ENCODE measurements at places on chromosomes 4 and X.

GRCh38 chr4:101239665-101240064 lies 107.7 kb downstream of the PPP3CA start:
- ATAC-seq, result no peak

DNA sequence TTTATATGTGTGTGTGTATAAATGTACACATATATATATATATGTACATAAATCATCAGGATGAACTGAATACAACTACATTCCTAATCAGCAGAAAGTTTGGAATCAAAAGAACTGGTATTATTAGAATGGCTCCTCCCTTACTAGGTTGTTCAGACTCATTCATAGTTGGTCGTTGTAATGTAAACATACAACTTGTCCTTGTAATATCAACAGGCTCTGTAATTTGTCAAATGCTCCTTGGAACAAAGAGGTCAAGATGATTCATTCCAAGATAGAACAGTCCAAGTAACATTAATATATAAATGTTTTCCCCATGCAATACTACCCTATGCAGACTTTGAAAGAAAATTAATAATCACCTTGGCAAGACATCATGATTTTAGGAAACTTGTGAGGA lies 351.4 kb upstream of the SMIM31 start:
- no peak for ATAC-seq

- ATAC-seq, result no peak
Observed at GRCh38 chr4:145341381-145341780, 140.3 kb upstream of the SMAD1 start.

GRCh38 chr4:146338512-146338911 lies 124.2 kb downstream of the REELD1 start:
- no peak for ATAC-seq

- no peak for ATAC-seq
Observed at GRCh38 chr4:121958777-121959176, 6.9 kb upstream of the TRPC3 start.

DNA sequence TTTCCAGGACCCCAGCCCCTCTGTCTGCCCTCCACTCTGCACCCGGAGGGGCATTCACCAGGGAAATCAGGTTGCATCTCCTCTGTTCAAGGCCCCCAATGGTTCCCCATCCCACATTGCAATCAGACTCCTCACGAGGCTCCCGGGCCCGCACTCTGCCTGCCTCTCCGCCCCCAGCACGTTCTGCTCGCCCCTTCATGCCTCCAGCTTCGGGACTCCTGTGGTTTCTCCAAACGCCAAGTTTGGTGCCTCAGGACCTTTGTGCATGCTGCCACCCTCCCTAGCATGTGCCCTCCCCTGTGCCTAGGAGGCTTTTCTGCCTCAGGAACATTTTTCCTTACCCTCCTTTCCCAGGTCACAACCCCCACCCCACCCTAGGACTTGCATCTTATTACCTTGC lies 183.6 kb upstream of the PSAPL1 start:
- no peak for ATAC-seq

DNA sequence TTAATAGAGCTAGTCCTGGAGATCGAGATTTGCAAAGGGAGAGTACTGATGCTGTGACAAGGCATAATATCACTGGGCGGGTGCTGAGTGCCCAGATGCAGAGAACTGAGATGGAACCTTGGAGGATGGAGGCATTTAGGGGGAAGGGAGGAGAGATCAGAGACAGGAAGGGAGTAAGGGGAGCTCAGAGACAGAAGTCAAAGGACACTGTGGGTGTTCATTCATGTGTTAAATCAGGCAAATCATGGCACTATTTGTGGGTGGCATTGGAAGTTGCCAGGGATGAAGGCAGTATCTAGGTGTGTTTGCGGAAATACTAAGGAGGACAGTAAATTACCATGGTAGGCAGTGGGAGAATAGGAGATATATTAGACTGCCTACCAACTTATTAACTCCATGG lies 135.0 kb downstream of the RBM46 start:
- ATAC-seq, result no peak

- no peak for ATAC-seq
Observed at GRCh38 chr4:67996127-67996526, 32.8 kb upstream of the TMPRSS11A start.

DNA sequence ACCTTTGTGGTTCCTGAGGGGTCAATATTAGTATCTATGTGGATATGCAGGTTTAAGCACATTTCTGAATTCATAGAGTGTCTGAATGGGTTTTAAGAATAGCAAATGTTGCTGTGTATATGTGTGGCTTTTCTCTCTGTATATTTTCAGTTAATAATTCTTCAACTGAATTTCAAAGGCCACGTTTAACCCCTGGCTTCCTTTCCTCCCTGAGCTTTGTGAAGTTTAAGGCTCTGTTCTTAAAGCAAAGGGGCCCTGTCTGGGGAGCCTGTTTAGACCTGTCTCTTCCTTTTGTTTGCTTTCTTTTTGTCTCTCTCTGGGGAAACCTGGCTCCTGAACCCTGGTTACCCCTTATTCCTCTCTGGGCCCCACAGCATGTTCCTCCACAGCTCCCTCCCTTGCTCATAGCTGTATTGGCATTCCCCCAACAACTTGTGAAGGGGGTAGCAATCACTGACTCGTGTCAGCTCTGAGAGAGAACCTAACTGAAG lies 139.1 kb downstream of the COL4A6 start:
- no peak for ATAC-seq

- ATAC-seq, result peak; percentile 28
Observed at GRCh38 chr4:54657551-54658251, at the start of gene KIT. Gene KIT (plus strand): TSS chr4:54657957. CDS start chr4:54658015, 58 bp downstream.

- ATAC-seq, result no peak
Observed at GRCh38 chrX:38935561-38935960, 134.3 kb downstream of the MID1IP1 start.

DNA sequence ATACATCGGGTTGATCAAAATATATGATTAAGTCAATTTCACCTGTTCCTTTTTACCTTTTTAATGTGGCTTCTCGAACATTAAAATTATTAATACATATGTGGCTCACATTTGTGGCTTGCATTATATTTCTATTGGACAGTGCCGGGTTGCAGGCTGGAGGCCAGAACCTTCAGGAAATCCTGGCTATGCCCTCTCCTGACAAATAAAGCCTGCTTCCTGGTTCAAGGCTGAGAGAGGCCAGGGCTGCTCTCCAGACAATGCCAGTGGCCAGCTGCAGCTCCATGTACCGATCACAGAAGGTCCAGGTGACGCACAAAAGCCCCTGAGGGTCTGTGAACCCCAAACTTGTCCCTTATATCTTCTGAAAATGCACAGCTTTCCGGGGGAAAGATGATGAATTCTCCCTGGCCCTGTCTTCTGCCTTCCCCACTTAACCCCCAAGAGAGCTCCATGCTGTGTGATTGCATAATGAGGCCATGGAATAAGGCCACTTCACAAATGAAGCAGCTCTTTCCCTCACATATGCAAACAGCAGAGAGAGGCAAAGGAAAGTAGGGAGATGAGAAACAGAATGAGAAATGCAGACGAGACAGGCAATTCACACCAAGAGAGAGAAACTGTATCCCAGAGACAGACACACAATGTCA lies 241.2 kb downstream of the BCOR start:
- ATAC-seq, result no peak

GRCh38 chr4:108337923-108338322 lies 169.2 kb upstream of the LEF1 start:
- ATAC-seq, result no peak

GRCh38 chr4:173367285-173367684 lies 3.5 kb upstream of the SAP30 start:
- no peak for ATAC-seq

DNA sequence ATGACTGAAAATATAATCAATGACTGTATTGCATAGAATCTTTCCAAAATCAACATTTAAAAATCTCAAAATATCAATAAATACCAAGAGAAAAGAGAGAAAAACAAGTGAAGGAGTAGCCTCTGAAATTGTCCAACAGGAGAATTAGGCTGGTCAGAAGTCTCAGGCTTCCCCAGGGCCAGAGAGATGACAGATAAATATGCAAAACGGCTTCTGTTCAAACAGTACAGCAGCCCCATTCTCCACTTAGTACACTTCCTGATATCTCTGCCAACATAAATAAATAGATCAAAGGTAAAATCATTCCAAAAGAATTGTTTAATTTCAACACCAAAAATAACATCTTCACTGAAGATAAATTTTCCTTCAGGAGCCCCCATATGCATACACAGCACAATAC lies 204.7 kb upstream of the GABRA2 start:
- ATAC-seq, result no peak

- no peak for ATAC-seq
Observed at GRCh38 chr4:110735686-110736085, 112.8 kb upstream of the PITX2 start.

DNA sequence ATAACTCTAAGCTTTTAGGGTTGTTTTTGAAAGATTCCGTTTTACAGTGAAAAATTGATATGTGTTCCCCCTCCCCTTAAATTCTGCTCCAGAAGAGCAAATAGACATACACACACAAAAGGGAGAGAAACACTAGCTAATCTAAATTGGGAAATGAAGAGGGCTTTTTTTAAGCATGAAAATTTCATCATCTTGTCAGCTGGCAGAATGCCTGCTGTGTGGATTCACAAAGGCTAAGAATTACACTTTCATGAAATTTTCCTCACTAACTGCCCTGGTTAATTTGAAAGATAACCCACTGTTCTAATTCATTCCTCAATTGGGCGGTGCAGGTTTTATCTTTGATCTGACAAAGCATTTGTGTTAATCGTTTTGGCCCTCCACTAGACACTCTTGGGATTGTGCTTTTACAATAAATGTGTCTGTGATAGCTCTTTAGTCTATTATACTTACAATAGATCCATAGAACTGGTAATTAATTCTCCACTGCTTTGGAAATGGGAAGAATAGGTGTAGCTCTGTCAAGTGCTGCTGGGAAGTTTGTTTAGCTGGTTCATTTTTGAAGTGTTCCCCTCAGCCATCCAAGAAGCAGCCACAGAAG lies 152.9 kb downstream of the POLA1 start:
- no peak for ATAC-seq

GRCh38 chr4:101643186-101643837 lies 147.2 kb upstream of the BANK1 start:
- peak; percentile 48 for ATAC-seq

DNA sequence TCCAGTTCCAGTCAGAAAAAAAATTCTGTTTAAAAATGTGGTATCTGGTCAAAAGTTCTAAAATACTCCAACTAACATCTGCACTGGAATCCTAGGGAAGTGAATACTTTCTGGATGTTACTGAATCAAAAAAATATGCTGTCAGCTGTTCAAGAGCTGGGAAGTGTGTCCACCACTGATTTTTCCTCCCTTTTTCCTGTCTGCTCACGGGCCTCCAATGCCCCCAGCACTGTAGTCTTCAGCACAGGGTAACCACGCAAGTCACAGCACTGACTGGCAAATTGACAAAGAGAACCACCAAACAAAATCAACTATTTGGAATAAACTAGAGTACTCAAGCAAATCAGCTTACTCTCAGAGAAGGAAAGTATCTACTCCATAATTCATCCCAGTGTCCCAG lies 9.9 kb downstream of the VEGFC start:
- ATAC-seq, result peak; percentile 5

- no peak for ATAC-seq
Observed at GRCh38 chr4:110120506-110120905, 77.9 kb downstream of the ELOVL6 start.

- ATAC-seq, result no peak
Observed at GRCh38 chrX:132559101-132559500, 70.3 kb upstream of the MBNL3 start.

DNA sequence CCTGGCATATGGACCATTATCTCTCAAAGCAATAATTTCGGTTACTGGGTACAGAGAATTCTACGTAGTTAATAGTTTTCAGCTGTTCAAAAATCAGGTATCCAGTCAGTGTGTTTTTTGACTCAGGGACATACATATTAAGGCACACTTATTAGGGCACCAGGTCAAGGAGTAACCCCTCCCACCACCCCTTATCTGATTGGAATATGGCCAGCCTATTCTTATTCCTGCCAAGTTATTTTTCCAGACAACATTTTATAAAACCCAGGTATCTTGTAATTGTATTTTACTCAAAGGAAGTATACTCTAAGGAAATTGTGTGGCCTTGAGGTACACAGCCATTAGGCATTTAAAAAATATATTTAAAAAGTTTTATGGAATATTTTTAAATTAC lies 4.3 kb downstream of the ZFX start:
- no peak for ATAC-seq

- no peak for ATAC-seq
Observed at GRCh38 chr4:139685180-139685579, 19.6 kb downstream of the MGST2 start.

DNA sequence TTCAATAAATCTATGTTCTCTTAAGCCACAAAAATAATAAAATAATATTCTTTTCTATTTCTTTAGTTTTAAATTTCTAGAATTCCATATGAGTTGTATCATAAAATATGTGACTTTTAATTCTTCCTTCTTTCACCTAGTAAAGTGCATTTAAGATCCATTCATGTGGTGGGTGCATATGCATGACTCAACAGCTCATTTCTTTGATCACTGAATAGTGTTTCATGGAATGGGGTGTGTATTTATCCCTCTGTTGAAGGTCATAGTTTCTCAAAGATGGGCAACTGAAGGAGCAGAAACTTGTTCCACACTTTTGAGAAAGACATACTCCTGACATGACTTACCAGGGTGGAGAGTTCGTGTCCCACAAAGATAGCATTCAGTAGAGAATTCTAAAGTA lies 1230.3 kb upstream of the AGA start:
- ATAC-seq, result no peak

DNA sequence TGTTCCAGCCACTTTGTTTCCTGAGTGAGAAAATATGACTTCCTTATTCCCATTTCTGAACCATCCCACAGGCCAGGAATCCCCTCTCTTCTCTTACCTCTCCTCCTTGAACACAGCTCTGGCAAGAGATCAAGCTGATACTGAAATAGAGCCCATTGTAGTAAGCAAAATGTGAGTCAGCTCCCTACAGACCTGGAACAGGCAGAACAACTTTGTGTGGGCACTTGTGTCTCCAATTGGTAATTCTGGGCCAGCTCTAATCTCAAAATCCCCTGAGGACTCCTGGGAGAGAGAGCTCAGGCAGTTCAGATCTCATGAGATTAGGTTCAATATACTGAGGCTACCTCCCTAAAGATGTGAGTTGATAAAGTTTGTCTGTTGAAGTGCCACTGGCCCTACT lies 213.5 kb downstream of the GUCY2F start:
- ATAC-seq, result no peak

GRCh38 chrX:118756101-118756500 lies 28.7 kb downstream of the IL13RA1 start:
- no peak for ATAC-seq

DNA sequence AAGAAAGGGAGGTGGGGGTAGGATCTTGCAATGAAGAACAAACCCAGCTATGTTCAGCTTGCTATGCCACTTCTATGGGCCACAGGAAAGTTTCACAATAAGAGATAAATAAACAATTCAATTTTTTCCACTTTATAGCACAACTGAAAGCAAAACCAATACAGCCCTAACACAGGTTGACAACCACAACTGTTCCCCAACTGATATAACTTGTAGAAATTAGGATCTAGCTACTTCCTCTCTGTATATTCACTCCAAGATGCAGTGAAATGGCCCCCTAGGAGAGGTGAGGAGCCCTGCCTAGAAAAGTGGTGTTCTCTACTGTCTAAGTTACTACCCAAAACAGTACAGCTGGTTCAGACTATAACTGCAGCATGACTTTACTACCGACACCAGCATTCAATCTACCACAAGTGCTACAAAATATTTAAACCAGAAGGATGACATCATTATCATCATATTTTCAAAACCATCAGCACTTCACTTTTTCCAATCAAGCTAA lies 77.0 kb downstream of the FBXW7 start:
- ATAC-seq, result peak; percentile 58

- no peak for ATAC-seq
Observed at GRCh38 chrX:133796282-133796681, 189.1 kb downstream of the GPC3 start.

GRCh38 chrX:133609166-133609565 lies 193.9 kb upstream of the GPC4 start:
- ATAC-seq, result no peak

- no peak for ATAC-seq
Observed at GRCh38 chr4:180281724-180282123, 1961.5 kb upstream of the TENM3 start.

Measured in stimulated activated memory B cell treated with anti-CD40 and anti-IgM and Interleukin-4, amounts not matched to agents 10 μg/mL and 1 μg/mL and 100 μg/mL, for 72 hours (primary cell).